ENCODE measurements at places on chromosomes 1 and 21.

- no peak for DNase-seq
Measured at GRCh38 chr1:184162281-184162680, 110.8 kb downstream of the TSEN15 start.

GRCh38 chr1:231826566-231826965 lies 200.0 kb downstream of the DISC1 start:
- DNase-seq, result no peak

DNA sequence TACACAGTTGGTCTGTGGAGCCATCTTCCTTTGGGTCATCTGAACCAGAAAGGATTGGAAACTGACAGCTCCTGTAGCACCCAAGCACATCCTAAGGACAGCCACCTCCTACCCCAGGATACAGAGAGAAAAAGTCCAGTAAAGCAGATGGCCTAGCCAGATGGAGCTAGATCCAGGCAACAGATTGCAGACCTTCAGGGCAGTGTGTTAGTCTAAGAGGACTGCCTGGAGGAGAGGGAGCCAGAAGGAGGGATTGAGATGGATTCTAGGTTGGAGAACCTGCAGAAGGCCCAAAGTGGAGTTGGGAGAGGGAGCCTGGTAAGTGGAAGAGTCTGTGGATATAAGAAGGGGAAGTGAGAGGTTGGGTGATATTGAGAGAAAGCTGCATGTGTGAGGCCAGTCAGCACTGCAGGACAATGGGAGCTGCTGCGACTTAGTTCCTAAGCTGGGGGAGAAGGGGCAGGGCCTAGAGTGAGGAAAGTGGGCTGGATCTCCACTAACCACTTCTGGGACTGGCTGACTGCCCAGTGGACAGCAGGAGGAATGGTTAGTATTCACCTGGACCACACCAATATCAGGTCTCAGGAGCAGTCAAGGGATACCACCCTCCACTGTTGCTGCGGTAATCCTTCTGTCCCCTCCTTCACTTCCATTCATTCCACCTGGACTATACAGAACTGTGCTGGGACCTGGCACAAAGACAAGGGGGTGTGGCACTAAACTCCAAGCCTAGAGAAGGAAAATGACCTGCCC lies 13.4 kb downstream of the BCAN start:
- DNase-seq, result no peak

DNA sequence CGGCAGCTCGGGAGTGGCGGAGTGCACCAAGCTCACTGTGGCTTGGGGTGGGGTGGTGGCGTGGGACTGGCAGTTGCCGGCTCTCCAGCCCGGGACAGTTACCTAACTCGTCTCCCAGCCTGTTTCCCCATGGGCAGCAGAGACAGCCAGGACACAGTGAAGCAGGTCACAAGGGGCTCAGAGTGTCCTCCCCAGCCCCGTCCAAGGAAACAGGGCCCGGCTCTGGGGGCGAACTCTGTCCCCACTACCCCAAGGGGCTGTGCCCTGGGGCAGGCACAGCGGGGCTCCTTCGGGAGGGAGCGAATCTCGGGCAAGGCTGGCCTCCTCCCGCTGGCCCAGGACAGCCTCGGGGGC lies 759 bp downstream of the GPR157 start:
- no peak for DNase-seq

DNA sequence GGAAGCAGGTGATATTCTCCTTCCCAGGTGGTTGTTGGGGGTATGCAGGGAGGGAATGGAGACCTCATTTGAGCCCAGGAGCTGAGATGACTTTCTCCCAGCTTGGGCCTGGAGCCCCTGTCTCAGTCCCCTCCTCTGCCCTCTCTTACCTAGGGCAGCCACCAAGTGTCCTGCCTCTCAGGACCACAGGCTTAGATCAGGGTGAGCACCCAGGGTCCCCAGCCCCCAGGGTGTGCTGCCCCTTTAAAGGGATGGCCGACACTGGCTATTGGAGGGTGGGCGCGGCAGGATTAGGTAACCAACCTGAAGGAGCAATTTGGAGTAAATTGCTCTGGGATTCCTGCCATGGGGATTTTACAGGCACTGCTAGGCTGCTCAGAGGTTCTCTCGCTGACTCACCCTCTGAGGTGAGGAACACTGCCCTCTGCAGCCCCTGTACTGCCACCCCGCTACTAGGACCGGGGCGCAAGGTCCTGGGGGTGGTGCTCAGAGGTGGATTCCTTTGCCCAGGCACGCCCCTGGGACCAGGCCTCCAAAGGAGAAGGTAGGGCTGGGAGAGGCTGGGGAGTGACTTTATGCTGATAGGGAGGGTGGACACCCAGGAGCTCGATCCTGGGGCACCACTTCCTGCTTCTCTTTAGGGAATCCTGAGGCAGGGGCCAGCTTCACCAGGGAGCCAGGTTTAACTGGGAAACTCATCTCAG lies 1.5 kb downstream of the RPS6KA1 start:
- DNase-seq, result no peak

GRCh38 chr21:35850029-35850428 lies 210.3 kb downstream of the SETD4 start:
- DNase-seq, result no peak

DNA sequence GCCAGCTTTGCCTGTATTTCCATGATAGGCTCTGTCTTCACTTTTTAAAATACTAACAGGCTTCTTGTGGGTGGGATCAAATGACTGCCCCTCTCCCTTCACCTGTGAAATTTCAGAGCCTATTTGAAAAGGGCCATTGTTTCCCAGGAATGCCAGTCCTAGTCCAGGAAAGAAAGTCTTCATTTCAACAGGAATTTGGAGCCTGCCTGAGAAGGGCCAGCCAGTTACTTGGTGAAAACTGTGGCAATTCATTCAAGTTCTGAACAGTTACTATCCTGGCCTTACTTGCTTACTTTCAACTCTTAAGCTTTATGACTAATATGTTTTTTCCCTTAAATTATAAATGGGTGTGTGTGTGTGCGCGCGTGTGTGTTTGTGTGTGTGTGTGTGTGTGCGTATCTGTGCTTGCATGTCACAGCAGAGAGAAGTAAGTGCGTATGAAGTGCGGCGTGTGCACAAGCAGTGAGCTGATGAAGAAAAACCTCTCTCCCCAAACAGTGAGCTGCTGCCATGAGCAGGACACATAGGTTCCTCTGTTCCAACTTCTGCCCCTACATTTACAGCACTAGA lies 67.5 kb upstream of the RNPC3 start:
- DNase-seq, result no peak

DNA sequence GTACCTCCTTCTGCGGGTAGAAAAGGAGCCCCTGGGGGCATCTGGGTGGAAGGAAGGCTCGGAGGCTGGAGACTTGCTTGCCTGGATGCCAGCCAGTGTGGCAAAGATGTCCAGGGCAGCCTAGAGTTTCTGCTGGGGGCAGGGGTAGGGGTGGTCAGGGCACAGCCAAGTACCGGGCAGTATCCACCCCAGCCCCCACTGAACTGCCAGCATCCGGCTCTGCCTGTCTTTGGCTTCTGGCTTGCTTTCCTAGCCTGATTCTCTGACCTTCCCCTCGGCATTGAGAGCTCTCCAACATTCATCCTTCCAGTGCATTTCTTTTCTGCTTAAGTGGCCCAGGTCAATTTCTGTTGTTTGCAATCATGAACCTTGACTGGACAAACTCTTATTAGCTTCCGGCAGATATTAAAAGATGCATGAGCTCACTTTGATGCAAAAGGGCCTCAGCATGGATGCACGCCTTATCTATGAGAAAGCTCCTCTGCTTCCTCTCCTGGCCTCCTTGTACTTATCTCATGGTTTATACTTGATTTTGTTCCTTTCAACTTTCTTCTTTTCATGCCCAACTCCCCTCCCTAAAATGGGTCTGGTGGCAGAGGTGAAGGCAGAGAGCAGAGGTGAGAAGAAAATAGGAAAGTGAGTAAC lies 116.9 kb downstream of the HLCS start:
- DNase-seq, result no peak

GRCh38 chr1:228342627-228343190 lies 63.9 kb downstream of the TRIM11 start:
- no peak for DNase-seq

GRCh38 chr21:42260121-42260520 lies 41.2 kb downstream of the ABCG1 start:
- DNase-seq, result no peak

DNA sequence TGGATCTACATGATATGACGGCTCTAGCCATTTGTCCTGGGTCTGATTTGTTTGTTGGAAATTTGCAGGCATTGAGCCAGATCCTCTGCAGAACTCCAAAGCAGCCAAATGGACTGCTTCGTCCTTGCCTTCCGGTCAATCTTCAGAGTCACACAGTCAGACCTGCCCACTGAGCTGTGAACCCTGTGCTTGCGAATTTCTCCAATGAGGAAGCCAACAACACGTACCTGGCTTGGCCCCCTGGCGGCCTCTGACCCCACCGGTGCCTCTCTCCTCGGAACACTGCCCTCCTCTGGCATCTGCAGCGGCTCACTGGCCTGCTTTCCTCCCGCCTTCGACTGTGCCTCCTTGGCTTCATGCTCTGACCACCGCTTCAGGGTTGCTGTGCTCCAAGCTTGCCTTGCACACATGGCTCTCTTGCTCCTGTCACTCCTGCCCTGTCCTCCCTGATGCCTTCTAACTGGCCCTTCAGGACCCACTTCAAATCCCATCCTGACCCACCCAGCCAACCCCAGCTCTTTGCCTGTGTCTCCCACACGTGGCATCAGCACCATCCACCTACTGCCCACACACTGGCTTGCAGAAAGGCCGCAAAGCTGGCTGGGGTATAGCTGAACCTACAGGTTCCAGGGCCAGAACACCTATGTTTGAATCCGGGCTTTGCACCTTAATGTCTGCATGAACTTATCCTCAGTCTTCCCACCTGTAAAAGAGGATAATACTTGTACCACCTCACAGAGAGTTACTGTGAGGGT lies 128.2 kb downstream of the KCNN3 start:
- DNase-seq, result no peak

DNA sequence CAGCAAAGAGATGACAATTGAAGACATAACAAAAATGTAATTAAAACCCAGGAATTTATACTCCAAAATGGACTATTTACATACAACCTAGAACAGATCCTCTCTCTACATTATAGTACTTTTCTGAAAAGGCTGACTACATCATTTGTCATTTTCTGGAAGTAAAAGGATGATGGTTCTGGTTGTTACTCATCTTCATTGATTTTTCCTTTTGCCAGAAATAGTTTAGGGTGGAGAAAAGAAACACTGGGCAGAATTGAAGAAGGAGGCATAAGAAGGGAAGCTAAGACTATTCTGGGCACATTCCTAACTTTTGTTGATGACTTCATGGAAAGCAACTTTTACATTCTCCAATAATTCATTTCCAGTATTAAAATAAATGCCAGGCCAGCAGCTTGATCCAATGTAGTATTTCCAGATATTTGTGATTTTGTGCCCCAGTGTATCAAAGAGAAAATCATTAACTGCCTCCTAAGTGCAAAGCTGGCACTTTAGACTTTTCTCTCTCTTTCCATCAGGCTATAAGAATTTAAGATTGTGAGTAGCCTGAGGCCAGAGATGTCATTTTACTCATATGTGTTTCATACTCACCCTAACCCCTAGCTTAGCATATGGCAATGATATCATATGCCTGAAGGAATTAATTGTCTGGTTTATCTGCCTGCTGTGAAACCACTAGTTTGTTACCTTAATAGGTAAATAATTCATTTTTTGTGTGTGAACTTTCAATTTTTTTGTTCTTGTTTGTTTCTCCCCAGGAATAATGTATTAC lies 369.5 kb upstream of the LYPLAL1 start:
- no peak for DNase-seq
